Brain pericyte (primary cell): ENCODE measurements at places on chromosomes 1 and 21.

DNA sequence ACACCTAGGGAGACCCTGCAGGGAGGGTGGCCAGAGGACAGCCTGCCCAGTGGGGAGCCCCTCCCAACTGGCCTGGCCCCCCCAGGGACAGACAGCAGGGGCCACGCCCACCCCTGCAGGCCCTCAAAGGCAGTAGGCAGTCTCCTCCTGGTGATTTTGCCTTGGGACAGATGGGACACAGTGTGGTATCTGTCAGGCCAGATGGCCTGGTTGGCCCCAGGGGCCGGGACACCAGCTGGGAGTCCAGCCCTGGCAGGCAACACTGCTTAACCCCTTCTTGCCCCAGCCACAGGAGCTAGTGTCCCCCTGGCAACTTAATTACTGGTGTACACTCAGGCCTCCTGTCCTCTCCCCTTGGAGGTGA, 17.8 kb downstream of the IFFO2 start:
- no peak for DNase-seq

DNA sequence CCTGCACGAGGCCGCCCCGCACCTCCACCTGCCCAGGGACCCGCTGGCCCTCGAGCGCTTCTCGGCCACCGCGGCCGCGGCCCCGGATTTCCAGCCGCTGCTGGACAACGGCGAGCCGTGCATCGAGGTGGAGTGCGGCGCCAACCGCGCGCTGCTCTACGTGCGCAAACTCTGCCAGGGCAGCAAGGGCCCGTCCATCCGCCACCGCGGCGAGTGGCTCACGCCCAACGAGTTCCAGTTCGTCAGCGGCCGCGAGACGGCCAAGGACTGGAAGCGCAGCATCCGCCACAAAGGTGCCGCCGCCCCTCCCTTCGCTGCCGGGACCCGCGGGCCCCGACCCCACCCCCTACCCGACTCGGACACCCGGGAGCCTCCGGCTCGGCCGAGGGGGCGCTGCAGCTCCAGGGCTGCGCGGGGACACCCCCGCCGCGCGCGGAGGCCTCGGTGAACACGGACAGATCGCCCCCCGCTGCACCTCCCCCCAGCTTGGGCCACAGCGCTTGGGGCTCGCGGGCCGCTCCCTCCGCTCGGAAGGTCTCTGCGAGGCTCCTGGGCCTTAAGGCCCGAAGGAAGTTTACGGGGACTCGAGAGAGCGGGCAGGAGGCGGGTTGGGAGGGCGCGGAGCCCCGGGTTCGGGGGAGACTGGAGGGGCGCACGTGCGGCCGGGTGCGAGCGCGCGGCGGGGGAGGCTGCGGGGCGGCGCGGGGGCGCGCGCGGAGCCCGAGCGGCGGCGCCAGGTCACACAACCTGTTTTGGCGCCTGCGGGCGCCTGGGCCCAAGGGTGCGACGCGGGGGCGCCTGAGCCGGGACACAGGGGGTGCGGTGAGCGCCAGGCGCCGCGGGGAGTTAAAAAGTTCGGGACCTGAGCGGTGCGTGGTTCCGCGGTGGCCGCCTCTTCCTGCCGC, 1.2 kb downstream of the SAMD11 start:
- no peak for DNase-seq

GRCh38 chr1:92577261-92577895, 90.7 kb upstream of the GFI1 start:
- no peak for DNase-seq

DNA sequence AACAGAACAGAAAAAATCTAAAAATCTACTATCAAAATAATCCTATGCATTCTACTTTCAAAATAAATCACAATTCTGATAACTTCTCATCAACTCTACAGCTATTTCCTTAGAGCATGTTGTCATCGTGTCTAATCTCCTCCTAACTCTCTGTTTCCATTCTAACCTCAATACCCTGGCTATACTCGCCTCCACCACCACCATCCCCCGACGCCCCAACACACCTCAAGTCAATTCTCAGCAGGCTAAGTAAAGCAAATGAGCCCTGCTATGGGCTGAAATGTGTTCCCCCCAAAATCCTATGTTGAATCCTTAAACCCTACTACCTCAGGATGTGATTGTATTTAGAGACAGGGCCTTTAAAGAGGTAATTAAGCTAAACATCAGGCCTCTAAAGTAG, 34.6 kb downstream of the NRDC start:
- DNase-seq: no peak

- no peak for DNase-seq
These were observed 86.7 kb upstream of the MARK1 start for GRCh38 chr1:220441211-220441610.

GRCh38 chr21:42144679-42145568, 73.8 kb downstream of the UMODL1 start:
- DNase-seq: no peak

DNA sequence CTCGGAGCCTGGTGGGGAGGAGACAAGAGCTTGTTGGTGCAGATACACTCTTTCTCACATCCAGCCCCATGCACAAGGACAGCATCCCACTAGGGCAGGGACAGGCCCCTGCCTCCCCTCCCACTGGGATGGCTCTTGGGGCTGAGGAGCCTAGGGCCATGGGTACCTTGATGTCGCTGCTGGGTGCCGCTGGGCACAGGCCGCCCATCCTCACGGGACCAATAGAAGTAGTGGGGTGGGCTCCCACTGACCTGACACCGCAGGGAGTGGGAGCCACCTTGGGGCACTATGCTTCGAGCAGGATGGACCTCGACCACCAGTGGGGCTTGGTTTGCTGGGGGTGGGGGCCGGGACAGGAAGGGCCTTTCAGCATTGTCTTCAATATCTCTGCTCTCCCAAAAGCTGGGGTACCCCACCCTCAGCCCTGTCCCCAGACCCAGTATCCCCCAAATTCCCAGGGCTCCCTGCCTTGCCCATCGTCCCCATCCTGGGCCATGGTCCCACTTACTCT, 47.7 kb downstream of the LDLRAD2 start:
- DNase-seq: no peak

- DNase-seq: peak; percentile 38
These were observed 34.9 kb upstream of the VASH2 start for GRCh38 chr1:212915245-212916091.

- no peak for DNase-seq
These were observed 14.4 kb downstream of the CNN3 start for GRCh38 chr1:94912263-94913184.

DNA sequence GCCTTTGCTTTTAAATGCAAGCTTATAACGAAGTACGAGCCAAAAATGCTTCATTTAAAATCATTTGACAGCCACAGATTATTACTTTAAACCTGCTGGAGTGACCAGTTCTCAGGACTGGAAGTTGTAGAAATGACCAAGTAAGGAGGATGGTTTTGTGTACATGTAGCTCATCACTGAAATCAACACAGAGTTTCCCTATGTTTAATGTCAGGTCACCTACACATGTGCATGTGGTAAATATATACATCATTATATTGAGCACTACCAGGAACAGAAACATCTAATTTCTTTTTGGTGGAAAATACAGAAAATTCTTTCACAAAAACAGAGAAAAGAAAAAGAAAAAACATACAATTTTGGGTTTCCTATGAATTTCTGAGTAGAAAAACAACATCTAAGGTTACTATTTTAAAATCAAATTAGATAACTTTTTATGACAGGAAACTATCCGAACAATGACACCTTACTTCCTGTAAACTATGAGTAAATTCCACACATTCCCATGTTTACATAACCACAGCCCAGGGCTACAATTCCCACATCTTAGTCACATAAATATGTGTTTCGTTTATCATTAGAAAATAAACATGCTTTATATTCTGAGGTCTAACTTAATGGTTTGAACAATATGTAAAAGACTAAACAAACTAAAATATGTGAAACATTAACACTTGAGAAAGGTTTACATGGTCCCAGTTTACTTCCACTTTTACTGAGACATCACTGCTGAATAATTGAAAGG, 73.6 kb downstream of the ZNF281 start:
- no peak for DNase-seq

DNA sequence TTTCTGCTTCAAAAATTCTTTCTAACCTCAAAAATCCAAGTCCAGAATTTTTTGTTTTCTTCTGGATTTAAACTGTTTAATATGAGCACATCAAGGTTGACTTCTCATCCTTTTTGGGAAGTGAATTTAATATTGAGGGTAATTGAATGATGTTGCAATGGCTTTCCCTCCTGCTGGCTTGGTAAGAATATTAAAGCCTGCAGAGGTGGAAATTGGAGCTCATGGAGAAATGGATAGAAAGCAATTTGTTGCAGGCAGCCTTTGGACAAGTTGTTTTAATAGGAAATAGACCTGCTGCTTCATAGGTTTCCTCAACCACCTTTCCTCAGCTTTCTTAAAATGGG, 124.7 kb downstream of the SYT2 start:
- no peak for DNase-seq

DNA sequence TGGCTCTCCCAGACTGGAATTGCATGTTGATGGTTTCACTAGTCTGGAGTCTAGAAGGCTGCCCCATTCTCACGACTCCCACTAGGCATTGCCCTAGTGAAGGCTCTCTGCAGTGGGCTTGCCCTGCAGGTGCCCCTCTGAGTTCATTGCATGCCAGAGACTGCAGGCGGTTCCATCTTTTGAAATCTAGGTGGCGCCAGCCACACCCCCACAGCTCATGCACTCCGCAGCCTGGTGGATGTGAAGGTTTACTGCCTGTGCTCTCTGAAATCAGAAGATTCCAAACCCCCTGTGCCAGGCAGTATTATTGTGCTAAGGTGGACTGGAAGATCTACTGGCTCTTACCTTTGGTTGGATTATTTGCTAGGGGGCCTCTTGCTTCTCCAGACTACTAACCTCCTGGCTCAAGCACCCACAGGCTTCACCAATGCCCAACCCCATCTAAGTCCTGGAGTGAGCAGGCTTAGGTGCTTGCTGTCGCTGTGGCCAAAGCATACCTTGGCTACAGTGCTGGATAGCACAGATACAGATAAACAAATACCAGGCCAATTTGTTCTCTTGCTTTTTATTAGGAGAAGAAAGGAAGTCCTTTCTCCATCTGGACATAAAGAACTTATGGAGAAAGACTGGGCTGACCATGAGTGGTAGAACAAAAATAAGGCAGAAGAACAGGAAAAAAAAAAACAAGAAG, 83.5 kb upstream of the SIM2 start:
- no peak for DNase-seq

DNA sequence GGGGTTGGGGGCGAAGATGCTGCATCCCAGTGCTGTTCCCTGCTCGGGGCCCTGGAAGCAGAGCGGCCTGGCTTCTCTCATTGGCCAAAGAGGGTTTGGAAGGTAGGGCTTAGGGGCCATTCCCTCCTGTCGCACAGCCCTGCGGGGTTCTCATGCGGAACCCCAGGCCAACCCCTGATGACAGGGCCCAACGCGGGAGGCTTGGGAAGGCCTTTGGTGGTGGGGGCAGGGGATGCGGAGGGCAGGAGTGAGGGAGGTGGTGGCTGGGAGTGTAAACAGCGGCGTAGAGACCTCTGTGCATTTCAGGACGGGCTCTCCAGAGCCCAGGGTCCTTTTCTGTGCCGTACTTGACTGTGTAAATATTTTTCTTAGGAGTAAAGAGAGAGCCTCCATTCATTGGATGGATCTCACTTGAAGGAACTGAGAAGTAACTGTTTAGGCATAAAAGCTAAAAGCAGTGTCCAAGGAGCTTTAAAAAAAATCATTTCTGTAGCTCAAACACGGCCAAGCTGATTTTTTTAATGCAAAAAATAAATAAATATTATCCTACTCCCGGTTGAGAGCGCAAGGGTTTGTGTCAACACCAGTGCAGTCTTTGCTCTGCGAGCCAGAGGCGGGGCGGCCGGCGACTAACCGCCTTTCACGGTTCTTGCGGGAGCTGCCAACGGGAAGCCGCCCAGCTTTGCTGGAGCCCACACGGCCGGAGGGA, 169.1 kb downstream of the PRDM16 start:
- DNase-seq: no peak

DNA sequence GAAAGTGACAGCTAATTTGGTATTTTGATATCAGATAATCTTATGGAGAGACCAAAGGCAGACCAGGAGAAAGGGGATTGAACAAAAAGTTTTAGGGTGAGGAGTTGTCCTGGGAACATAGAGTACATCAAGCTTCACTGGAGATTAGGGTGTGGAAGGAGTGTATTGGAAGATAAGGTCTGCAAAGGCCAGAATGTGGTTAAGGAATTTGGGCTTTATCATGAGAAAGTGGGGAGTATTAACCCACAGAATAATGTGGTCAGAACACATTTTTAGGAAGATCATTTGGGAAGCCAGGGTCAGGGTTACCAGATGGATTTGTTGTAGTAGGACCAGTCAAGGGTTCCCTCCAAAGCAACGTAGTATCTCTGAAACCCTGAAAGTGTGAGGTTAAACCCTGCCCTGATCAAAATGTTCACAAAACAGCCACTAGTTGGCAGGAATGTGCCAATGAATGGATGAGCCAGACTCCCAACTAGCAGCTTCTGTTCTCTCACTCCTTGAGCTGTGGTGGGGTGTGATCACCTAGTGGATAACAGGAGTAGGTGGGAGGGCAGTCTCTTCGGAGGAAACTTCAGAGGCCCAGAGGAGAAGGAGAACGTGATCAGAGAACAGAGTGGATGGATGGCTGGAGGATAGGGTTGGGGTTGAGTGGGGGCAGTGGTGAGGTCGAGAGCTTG, 35.8 kb downstream of the SLC2A1 start:
- no peak for DNase-seq

DNA sequence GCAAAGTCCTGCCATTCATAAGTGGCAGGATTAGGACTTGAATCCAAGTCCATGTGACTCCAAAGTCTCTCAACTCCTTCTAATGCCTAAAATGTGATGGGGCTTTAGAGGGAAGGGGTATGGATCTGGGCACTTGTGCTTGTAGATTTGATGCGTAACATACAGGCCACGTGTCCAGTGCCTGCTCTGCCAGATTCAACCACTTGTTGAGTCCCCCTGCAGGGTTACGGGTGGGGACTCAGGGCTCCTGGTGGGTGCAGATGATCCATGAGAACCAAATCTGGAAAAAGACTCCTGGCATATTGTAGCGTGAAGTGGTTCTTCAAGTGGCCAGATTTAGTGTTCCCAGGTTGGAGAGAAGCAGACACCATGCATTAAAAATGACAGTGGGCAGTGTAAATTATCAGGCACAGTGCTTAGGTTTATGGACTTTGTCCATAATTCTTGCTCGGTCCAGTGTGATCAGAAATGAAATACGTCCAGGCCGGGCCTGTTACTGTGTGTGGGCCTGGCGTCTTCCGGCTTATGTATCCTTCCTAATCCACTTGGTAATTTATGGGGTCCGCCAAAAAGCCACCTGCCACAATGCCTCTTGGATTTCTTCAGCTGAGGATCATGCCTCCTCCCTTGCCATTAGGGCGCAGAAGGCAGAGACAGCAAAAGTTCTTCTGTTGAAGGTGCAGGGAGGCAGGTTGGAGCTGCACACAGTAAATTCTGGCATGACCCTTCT, 51.2 kb upstream of the LRP8 start:
- no peak for DNase-seq

- DNase-seq: no peak
These were observed 43.8 kb downstream of the SLC44A3 start for GRCh38 chr1:94863919-94864318.

GRCh38 chr21:34593423-34593822, 21.5 kb downstream of the RCAN1 start:
- DNase-seq: no peak

- no peak for DNase-seq
These were observed 52.5 kb downstream of the ANGPTL1 start for GRCh38 chr1:178818416-178818815.

GRCh38 chr1:85681087-85681486, 27.1 kb downstream of the ZNHIT6 start:
- no peak for DNase-seq

- DNase-seq: no peak
These were observed 39.3 kb upstream of the EXOSC10 start for GRCh38 chr1:11138952-11139351.
